ENCODE measurements at places on chromosomes 1 and 21.
A peak's percentile ranks its signal among the peaks of the same experiment; 100 is the strongest.

DNA sequence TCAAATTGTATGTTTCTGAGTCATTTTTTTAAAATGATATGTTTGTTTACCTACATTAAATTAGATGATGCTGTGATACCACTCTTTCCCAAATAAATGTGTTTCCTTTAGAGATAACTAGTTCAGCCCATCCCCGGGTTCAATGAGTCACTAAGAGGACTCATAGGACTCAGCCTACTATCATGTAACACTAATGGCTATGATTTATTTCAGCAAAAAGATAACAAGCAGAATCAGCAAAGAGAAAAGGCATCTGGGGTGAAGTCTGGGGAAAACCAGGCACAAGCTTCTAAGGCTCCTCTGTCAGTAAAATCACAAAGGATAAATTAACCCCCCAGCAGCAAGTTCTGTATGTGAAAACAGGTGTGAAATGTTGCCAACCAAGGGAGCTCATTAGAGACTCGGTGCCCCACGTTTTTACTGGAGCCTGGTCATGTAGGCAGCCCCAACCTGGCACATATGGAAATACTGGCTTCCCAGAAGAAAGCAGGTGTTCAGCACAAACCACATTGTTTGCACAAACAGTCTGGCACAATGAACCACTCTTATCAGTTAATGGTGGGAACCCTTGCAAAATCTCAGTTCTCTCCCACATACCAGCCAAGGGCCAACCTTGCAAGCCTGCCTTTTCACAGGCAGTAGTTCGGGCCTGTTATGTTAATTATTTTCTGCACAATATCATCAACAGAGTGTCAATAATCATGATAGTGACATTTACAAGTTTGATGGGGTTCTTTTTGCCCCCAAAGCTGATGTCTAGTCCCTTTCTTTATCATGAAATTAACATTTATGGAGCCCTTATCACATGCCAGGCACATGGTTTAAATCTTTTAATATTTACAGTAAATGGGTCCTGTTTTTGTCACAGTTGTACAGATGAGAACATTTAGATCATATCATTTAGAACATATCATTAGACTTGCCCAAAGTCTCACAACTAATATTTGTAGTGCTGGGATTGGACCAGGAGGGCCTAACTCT, 23.1 kb upstream of the CNN3 start:
- DNase-seq: peak; percentile 89

GRCh38 chr1:51512120-51512519, 6.9 kb downstream of the EPS15 start:
- no peak for DNase-seq

DNA sequence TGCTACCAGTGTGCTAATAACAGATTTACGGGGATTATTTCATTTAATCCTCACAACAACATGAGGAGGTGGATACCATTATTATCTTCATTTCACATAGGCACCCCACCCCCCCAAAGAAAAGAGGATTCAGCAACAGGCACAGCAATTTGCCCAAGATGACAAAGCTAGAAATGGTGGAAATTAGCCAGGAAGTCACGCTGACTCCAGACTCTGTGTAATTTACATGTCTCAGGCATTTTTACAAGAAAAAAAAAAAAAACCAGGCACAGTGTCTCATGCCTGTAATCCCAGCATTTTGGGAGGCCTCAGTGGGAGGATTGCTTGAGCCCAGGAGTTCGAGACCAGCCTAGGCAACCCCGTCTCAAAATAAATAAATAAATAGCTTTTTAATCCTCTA, 37.5 kb upstream of the PRDM2 start:
- DNase-seq: no peak

DNA sequence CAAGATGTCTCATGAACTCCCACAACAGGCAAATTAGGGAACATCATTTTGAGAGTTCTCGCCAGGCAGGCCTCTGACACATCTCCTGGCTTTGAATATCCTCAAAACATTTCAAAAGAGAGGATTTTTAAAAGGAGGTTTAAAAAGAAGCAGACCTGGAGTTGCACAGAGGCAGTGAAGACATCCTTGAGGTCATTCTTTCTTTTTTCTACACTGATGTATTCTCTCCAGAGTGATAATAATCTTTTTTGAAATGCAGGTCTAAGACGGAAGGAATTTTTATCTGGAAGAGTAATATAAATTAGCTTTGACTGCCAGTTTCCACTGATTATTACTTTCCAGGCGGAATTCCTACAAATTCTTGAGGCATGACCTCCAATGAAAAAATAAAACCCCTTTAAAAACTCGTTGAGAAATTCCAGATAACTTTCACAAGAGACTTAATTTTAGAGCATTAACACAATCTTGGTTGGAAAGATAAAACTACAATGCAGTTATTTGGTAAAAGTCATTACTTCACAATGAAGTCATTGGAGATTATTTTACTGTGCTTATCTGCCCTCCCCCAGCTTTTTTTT, 125.0 kb downstream of the LYPLAL1 start:
- no peak for DNase-seq

DNA sequence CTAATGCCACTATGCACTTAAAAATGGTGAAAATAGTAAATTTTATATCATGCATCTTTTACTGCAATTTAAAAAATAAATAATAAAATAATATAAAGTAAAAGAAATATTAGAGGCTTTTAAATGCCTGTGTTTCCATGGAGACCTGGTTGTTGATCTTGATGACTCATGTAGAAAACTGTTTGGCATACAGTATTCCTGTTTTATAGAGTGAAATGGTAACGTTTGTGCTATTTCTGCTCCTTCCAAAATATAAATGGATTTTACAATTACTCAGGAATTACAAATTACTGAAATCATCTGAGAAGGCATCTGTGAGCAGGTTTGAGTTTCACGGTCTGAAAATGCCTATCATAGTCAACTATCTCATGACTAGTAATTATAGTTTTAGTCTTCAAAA, 98.4 kb upstream of the USP25 start:
- DNase-seq: no peak

GRCh38 chr1:229947968-229948367, 119.1 kb upstream of the GALNT2 start:
- DNase-seq: no peak

DNA sequence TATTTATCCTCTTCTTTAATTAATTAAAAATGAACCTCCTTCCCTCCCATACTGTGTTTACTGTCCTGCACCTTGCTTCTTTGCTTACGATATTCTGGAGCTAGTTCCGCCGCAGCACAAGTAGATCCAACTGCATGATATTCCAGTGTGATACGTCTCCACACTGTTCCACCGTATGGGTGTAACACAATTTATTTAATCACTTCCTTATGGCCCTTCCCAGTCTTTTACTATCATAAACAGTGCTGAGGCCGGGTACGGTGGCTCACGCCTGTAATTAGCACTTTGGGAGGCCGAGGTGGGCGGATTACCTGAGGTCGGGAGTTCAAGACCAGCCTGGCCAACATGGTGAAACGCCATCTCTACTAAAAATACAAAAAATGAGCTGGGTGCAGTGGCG, 25.7 kb downstream of the CNST start:
- DNase-seq: no peak

GRCh38 chr1:80375662-80376061, 1369.1 kb upstream of the ADGRL4 start:
- no peak for DNase-seq

- no peak for DNase-seq
Observed at GRCh38 chr1:234617131-234617985, 7.4 kb upstream of the IRF2BP2 start.

- peak; percentile 36 for DNase-seq
Observed at GRCh38 chr1:76501586-76502219, 365.6 kb upstream of the ST6GALNAC5 start.

DNA sequence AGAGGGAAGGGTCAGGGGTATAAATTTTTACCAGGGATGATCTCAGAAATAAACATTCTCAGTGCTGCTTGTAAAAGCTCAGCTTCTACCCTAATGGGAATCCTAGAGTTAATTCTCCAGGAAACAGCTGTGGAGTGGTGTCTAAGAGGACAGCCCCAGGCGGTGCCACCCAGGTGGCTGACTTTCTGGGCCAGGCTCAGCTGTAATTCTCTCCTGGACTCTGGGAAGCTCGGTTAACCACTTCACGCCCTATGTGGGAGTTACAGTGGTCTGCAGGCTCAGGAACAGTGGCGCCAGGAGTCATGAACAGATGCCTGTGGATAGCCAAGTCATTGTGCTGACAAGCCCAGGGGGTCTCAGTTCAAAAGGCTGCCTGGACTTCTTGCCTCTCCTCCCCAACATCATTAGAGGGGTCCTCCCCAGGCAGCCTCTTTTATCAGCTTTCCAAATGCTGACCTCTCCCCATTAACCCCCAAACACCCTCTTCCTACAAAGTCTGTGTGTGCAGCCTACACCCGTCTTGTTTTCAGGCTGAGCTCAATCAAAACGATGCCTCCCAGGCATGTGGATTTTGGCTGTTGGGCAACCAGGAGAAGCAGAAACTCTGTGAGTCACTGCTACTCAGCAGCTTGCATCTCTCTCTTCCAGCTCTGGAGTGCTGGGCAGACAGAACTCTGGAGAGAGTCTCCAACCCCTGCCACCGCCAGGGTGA, 1.2 kb downstream of the HHIPL2 start:
- peak; percentile 75 for DNase-seq

- DNase-seq: peak; percentile 63
Observed at GRCh38 chr1:27383039-27383605, at the start of gene CD164L2. Gene CD164L2, minus strand, starts transcription at chr1:27383333. Its CDS starts 94 bp downstream, at chr1:27383239.

DNA sequence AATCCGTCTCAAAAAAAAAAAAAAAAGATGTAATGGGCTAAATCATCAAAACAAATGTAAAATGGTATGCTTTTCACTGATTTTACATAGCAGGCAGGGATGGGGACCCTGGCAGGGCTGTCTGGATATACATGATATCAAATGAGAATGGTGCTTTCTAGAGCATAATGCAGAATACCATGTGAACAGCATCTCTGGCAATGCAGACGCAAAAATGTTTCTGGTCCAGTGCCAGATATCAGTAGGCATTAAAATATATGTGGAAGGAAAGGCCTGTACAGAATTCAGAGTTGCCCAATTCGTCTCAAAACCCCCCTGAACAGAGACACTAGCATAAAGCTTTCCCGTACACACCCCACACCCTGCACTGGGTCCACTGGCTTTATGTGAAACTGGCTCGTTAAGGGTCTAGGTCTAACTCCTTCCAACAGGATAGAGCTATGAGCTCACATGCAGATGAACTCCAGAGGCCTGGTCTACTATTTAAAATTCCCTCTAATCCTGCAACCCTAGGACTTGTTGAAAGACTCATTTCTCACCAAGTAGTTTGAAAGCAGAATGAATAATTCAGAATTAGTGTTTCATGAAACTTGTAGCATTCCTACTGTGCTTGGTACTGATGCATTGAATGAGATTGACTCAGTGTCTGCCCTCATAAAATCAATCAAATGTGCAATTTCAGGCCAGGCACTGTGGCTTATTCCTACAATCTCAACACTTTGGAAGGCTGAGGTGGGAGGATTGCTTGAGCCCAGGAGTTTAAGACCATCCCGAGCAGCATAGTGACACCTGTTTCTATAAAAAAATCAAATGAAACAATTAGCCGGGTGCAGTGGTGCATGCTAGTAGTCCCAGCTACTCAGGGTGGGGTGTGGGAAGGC, 2.6 kb upstream of the MYSM1 start:
- no peak for DNase-seq

DNA sequence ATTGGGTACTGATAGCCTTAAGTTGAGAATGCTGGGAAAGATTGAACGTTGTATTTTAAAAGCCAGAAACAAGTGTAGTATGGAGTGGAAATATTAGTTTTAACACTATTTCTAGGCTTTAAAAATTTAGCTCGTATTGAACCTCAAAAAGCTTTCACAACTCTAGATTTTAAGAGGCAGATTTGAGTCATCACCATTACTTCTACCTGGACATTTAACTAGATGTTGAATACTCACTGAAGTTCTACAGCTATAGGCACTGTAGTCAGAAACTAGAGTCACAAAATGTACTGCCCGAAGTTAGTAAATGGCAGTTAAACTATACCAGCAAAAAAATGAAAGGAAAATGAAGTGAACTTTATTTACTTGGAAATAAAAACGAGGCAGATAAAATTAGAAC, 96.5 kb downstream of the NEK7 start:
- DNase-seq: no peak

DNA sequence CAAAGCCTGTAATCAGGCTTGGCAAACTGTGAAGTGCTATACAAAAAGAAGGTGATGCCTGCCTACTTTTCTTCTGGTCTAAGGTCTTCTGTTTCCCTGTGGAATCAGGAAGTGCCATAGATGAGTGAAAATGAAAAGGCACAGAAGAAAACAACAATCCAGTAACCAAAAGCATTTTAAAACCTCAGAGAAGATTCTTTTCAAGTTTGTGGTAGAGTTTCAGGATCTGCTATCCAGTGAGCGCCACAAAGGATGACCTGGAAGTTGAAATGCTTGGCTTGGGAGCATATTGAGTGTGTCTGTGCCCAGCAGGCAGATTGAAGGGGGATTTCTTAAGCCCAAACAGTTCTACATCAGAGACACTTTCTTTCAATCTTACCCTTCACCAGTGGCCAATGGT, 272.2 kb downstream of the PAPPA2 start:
- DNase-seq: no peak

GRCh38 chr1:44608141-44608540, 66.1 kb downstream of the TMEM53 start:
- DNase-seq: no peak

DNA sequence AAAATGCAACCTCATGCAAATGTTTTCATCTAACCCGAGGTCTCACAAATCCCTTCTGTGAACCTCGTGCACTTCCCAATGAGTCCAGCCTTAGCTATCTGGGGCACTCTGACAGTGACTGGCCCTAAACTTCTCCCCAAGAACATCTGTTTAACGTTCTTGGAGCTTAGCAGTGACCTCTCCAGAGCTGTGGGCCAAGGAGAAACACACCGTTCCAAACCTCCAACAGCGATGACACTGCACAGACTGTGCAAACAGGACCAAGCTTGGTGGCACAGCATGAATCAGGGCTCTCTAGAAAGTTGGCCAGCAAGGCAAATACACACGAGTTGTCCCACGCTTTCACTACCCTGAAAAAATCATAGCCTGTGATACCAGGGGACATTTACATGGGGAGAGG, 15.8 kb downstream of the BEND5 start:
- DNase-seq: no peak

GRCh38 chr1:6822530-6823359, 37.5 kb downstream of the CAMTA1 start:
- no peak for DNase-seq

DNA sequence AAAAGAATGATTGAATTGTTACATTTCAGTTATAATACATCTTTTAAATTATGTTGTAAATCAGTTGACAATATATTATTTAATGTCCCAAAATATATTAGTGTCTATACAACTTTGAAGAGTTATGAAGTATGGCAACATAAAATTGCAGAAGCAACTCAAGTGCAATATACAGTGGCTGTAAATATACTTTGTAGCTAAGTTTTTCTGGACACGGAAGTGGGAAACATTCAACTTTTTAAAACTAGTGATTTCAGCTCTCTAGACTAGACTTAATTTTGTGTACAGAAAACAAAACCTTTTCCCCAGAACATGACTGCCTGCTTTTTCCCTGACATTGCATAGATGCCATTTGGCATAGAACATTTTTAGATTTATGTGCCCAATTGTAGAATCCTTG, 29.5 kb upstream of the ABCG1 start:
- no peak for DNase-seq

Measured in NCI-H146 (cell line).